ENCODE measurements at places on chromosomes 16 and 17.

DNA sequence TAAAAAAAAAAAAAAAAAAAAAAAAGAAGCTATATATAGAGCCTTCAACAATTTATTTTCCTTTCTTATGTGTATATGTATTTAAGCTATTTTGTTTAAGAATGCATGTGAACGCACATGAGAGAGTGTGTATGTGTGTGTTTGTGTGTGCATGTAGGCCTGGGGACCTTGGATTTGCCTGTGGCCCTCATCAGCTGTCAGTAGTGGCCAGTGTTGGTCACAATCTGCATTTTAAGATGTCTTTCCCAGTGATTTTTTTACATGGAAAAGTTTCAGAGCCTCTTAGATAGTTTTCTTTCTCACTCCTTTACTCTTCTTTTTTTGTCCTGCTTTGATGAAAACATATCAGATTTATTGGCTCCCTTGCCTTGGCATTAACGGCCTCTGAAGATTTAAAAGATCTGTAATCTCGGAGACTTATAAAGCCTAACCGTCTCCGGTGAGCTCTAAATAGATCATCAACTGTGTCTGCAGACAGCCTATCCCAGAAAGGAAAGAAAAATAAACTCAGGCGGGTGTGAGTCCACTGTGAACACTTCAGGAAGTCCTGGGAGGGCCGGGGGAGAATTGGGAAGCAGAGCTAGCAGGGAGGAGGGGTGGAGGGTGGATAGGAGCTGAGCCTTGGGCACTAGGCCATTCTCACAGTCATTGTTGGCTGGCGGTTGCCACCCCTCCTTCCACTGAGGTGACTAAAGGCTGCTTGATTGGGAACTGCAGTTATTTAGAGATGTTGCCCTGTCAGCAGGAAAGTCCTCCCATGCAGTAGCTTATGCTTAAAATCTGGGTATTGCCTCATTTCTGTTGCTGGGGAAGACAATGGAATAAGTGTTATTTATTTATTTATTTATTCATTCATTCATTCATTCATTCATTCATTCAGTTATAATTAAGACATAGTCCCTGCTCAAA, 86.8 kb downstream of the WWP2 start:
- no peak for DNase-seq

DNA sequence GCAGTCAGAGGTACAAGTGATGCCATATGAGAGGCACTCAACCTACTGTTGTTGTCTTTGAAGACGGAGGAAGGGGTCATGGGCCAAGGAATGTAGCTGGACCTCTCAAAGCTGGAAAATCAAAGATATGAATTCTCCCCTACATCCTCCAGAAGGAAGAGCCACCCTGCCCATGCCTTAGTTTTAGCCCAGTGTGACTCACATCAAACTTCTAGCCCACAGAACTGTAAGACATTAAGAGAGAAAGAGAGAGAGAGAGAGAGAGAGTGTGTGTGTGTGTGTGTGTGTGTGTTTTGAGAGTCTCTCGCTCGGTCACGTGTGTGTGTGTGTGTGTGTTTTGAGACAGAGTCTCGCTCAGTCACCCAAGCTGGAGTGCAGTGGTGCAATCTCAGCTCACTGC, 87.1 kb downstream of the STX8 start:
- no peak for DNase-seq

DNA sequence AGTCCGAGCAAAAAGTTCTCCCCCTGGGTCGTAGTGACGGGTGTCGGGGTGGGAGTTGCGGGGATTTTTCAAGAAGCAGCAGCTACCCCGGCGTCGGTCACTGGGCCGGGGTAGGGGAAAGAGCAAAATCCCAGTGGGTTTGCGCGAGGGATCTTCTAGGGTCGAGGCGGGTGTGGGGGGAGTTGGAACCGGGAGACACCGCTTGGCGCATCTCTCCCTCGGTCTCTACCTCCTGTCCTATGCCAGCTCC, 2.3 kb upstream of the UBTF start:
- DNase-seq, result no peak

DNA sequence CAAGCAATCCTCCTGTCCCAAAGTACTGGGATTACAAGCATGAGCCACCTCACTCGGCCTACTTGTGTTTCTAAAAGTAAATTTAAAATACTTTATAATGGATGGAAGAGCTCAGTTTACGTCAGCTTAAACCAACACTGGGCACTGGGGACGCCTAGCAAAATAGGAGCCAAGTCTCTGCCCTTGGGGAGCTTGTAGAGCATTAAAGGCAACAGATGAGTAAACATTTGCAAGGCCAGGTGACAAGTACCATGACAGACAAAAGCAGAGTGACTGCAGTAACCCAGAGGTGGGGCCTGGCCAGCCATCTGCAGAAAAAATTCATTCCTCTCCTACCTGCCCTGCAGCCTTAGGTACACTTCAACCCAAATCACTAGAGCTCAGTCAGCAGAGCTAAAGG, 12.1 kb upstream of the NLK start:
- no peak for DNase-seq

GRCh38 chr17:80830020-80830780, 161.4 kb upstream of the CHMP6 start:
- DNase-seq, result no peak

DNA sequence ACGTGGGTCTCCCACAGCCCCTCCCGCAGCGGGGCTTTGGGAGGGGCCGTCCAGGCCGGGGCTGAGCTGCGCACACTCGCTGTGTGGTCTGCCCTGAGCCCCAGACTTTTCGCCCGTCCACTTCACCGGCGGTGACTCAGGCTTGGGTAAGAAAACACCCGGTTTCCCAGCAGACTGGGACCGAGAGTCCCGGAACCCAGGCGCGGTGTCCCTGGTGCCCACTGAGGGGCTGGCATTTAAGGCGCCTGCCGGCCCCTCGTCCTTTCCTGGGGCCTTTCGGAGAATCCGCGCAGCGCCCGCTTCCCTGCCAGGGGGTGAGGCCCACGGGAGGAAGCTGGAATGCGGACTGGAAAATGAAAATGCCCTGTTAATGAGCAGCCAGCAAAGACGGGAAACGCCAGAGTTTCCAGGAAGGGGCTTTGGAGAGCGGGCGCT, 100.3 kb downstream of the C16orf95 start:
- DNase-seq, result no peak

DNA sequence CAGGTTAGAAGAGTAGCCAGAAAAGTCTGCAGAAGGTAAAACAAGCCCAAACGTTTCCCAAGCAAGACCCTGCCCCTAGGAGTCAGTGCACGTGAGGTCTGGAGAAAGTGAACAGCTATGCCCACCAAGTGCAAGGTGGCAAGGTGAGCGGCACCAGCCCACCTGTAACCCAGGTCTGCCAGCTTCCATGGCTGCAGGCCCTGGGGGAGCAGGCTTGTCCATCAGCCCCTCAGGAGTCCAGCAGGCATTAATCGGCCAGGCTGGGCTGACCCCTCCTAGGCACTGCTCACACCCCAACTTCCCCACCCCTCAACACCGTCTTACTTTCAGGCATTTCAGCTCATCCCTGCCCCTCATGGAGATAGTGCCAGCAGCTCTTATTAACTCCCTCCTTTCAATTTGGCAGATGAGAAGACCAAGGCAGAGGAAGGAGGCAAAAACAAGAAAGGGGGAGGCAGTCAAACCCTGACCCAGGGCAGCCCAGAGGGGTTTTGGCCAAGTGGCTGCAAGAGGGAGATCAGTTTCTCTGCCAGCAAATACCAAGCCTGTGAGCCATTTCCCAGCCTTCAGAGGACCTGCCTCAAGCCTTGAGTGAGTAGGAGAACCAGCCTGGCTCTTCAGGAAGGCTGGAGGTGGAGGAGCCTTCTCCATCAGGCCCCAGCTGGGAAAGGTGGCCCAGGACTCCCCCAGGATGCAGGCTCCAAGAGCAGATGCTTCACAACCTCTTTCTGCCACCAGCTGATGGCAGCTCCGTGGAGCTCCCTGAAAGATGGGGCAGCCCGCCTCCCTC, 14.7 kb downstream of the BEAN1 start:
- DNase-seq, result no peak

DNA sequence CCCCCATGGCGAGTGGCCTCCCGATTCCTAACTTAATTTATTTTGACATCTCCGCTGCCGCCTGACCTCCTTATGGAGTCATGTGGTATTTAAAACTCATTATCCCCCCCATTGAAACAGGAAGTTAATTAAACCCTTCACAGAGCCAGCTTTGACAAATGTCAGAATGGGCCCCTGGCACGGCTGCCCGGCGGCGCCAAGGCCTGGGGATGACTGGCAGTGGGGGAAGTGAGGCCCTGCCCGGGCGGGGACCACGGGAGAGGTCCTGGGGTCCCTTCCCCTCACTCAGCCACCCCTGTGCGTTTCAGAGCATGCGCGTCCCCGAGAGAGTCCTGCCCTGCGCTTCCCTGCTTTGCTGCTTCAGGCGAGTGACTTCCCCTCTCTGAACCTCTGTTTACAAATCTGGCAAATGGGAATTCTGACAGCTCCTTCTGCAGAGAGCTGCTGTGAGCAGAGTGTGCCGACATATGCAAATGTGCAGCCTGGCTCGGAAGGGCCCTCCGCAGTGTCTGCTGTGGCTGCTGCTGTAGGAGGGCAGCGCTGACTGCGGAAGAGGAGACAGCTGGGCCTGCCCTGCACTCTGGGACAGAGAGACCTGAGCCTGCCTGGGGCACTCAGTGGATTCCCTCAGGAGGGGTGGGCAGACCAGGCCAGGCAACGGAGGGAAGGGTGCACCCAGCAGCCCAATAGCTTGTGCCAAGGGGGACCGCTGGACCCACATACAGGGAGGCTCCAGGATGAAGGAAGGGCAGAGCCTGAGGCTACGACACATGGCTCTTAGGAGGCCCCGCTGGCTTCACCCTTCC, 4.4 kb upstream of the ZFPM1 start:
- no peak for DNase-seq

DNA sequence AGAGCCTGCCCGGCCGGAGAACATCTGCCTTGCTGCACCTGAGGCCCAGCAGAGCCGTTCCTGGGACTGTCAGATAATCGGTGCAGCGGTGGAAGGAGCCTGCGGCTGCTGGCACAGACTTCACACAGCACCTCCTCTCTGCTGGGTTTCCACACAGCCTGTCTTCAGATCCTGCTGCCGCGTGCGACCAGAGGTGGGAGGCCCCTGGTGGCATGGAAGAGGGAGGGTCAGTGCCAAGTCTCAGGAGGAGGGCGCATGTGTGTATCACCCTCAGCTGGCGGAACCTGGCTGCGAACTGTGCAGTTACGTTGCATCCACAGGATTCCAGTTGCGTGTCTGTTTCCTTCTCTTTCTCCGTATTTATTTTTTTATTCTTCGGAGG, 3.3 kb downstream of the CDK5R1 start:
- DNase-seq, result no peak

DNA sequence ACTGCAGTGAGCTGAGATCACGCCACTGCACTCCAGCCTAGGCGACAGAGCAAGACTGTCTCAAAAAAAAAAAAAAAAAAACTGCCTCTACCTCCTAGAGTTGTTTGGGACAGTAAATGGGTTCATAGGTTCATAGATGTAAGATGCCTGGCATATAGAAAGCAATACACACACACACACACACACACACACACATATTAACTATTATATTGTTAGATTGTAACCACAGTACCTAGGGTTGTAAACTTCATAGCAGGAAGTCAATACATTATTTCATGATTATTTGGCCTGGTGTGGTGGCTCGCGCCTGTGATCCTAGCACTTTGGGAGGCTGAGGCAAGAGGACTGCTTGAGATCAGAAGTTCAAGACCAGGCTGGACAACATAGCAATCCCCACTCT, 5.8 kb downstream of the XPO6 start:
- DNase-seq, result no peak

- DNase-seq, result no peak
Measured at GRCh38 chr16:82741073-82741615, 114.4 kb downstream of the CDH13 start.

DNA sequence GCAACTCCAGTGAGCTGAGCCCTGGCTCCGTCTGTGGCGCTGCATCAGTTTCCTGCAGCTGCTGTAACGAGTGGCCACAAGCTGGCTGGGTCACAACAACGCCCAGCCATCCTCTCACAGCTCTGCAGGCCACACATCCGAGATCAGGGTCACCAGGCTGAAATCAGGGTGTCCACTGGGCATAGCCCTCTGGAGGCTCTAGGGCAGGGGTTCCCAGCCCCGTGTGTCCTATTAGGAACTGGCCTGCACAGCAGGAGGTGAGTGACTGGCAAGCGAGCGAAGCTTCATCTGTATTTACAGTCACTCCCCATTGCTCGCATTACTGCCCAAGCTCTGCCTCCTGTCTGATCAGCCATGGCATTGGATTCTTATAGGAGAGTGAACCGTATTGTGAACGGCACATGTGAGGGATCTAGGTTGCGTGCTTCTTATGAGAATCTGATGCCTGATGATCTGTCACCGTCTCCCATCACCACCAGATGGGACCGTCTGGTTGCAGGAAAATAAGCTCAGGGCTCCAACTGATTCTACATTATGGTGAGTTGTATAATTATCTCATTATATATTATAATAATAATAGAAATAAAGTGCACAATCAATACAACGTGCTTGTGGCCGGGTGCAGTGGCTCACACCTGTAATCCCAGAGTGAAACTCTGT, 176.5 kb downstream of the SEC14L1 start:
- DNase-seq, result no peak

DNA sequence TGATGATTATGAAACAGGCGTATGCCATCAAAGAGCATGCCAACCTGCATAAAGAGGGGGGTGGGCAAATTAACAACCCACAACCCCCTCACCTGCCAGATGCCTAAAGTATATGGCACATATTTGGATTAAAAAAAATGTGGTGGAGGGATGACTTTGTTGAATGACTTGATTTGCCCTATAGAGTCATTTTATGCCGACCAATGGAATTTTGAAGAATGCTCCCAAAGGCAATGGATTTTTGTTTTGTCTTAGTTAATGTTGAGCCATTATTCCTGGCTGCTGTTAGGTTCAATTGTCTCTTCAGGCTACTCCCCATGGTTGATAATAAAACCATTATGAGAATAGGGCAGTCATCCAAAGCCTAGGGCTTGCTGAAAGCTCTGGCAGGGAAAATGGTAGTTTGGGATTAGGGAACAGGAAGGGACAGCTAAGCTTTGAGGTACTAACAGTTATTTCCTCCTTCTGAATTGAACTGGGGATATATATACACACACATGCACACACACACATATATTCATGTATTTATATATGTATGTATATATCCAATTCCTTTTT, 5.8 kb upstream of the CHCT1 start:
- no peak for DNase-seq

- no peak for DNase-seq
Measured at GRCh38 chr17:50205111-50205962, 3.9 kb upstream of the COL1A1 start.

DNA sequence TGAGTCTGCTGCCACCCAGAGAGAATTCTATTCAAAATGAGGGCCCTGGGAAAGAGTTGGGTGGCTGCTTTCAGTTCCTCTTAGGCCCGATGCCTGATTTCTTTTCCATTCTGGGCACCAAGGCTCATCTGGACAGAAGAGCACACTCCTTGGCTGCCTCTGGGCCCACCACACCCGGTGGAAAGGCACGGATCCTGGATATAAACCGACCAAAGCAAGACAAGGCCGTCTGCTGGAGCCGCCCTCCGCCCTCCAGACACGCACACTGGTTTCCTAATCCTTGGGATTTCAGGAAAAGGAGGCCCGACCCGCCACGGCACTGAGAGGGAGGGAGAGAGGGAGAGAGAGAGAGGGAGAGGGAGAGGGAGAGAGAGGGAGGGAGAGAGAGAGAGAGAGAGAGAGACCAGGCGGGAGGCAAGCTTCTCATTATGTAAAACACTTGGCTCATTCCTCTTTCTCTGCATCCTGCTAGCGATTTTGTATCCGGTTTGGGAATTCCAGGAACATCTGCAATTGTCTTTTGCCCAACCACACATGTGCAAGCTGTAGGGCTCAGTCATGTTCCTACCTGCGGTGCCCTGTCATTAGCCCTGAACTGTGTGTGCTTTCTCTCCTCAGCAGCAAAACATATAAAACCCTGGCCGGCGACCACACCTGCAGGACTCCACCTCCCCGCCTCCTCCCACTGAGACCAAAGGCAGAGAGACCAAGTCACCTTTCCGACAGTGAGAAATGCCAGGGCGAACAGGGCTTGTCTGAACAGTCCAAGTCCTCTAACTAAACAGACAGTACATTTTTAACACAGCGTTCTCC, 347.2 kb downstream of the SOX9 start:
- no peak for DNase-seq

Data from CD4-positive, CD25-positive, alpha-beta regulatory T cell (primary cell).